ENCODE measurements at places on chromosomes 6 and 20.

DNA sequence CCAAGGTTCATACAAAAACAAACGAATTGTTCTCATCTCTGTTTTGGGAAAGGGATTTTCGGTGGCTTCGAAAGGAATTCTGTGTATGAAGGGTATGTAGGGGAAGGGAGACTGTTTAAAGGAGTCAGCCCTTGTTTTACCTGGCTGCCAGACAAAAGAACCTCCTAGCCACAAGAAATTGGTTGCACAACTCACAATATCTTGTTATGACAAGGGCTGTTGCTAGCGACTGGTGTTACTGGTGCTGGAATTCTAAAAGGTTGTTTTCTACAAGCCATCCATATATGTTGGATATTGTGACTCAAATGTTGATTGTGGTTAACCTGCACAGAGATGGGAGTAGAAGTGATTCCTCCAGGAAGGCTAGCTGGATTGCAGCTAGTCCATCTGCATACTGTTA lies 34.6 kb upstream of the CITED2 start:
- DNase-seq: no peak

- no peak for DNase-seq
Measured at GRCh38 chr6:133062696-133063306, 178.4 kb upstream of the EYA4 start.

DNA sequence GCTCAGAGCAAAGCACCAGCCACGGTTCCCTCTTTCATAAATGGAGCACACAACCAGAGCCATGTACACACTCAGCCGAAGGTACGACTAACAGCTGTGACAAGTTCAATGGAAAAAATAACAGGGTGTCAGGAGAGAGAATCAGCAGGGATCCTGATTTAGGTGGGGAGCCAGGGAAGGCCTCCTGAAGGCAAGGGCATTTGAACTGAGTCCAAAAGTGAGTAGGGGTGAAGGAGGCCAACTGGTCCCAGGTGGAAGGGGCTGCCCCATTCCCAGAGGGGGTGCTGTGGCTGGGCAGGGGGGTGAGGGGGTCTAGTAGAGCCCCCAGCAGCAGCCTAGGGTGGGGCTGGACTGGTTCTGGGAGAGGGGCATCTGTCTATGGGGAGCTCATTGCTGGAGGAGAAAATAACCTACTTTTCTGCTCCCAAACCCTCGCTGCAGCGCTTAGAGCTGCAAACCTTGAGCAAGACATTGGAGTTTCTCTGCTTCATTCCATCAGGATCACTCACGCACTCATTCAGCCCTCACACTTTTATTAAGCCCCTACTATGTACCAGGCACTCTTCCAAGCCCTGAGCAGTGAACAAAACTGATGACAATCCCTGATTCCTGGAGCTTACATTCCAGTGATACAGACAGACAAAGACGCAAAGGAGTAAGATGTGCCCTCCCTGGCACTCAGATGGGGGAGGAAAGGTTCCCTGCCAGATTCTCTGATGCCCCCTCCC lies 113.5 kb downstream of the TOX2 start:
- DNase-seq: no peak

- no peak for DNase-seq
Measured at GRCh38 chr6:13847326-13848050, 33.1 kb upstream of the MCUR1 start.

GRCh38 chr20:17558154-17558940 lies 11.5 kb upstream of the DSTN start:
- DNase-seq: peak; percentile 88

- peak; percentile 49 for DNase-seq
Measured at GRCh38 chr6:125099211-125100073, 54.1 kb upstream of the TPD52L1 start.

DNA sequence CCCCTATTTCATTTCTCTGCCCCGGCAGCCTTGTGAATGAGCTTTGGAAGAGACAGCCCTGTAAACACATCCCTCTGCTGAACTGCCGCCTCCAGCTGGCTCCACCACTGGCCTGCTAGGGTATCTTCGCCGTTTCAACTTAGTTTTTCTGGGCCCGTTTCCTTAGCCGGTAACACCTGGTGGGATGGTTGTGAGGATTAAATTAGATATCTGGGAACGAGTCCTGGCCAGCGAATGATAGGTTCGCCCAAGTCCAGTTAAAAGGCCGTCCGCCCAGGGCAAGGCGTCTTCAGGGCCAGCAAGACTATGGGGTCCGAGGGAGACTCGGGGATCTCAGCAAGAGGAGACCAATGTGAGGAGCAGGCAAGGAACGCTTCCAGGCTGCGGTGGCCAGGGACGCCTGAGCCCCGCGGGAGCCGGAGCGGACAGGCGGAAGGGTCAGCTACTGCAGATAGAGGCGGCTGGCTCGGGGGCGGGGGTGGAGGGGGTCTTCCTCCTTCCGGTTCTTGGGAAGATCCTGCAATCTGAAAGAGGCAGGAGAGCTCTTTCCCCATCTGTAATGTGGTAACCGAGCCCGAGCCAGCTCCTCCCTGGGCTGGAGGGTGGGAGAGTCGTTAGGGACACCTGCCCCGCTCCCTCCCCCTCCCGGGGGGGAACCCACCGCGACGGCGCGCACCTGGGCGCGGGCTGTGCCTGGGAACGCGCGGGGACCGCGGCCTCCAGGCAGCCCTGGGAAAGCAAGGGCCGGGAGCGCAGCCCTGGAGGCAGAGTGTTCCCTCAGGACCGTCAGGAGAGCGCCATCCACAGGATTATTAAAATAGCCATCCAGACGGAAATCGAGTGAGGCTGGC lies 4.5 kb upstream of the PTCRA start:
- no peak for DNase-seq

DNA sequence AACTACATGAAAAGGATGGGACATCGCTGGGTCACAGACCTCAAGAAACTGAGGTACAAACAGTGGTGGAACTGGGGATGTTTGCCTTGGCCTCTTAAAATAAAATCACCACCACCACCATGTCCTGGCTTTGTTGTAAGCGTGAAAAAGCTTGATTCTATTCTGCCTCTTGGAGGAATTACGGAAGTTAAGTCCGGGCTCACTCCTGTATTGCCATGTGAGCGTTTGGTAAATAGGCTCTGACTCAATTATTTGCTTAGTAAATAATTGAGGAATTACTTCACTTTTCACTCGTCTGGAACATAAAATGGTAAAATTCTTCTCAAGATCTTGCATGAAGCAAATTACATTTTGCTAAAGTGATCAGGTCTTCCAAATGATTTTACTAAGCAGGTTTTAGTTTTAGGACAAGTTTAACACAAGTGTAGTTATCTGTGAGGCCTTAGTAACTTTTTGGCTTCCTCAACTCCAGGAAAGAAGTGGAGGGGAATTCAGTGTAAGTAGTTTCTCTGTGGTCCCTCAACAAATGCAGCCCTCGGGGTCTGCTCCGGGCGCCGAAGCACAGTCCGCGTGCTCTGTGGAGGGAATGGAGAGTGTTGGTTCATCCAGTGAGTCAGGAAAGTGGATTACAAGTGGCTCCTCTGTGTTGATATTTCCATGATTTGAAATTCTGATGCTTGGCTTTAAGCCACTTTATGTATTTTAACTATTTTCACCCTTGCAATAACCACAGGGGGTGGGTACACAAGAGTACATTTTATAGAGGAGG lies 23.8 kb downstream of the IYD start:
- no peak for DNase-seq

- DNase-seq: no peak
Measured at GRCh38 chr6:3530515-3530914, 73.7 kb upstream of the SLC22A23 start.

- no peak for DNase-seq
Measured at GRCh38 chr6:41729624-41730023, 5.8 kb downstream of the TFEB start.
